ENCODE measurements at places on chromosomes 6 and 20.

DNA sequence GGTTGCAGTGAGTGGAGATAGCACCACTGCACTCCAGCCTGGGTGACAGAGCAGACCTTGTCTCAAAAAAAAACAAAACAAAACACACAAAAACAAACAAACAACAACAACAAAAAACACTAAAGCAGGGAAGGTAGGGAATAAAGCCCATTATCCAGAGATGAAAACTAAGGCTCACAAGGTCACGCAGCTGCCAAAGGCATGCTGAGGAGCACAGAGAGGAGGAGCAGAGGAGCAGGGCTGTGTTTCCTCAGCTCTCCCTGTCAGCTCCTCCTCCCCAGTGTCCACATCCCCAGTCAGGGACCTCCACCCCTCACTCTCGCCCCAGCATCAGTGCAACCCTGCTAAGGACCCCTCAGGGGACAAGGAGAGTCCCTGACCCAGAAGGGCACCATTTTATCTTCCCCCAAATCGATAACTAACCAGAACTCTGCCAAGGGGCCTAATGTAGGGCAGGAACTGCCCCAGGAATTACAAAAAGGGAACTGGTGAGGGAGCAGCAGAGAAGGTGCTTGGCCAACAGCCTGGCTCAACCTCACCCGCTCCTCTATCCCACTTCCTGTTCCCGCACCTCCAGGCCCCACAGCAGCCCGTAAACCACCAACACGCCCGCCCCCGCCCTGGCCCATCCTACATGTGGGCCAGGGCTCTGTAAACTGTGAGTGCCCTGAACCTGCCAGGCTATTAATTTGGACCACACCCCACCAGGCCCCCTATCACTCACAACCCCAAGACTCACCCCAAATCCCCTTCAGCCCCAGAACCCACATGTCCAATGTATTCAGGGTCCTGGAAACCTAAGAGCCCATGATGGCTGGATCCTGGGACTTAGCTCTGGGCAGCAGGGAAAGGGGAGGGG, 9.0 kb downstream of the TEAD3 start:
- DNase-seq: no peak

DNA sequence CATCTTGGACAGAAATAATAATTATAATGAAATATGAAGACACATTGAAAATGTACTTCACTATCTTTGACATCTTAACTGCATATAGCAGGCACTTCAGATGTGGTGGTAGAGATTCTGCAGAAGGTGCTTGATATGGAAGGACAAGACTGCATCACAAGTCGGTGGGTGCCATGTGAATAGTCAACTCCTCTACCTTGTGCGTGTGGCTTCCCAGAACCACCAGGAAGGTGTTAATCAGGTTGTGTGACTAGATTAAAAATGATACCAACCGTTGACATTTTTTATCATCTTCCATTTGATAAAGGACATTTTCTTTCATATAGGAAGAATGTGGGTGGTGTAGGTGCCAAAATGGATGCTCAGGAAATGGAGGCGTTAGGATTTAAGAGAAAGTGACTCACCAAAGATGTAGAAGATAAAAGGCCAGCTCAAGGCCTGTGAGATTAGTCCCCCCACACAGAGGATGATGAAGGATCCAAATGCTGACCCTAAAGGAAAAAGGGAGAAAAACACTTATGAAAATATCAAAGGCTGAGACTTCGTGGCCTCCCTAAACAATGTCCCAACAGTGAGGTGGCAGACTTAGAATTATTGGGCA, 12.3 kb downstream of the SLC17A2 start:
- DNase-seq: no peak

DNA sequence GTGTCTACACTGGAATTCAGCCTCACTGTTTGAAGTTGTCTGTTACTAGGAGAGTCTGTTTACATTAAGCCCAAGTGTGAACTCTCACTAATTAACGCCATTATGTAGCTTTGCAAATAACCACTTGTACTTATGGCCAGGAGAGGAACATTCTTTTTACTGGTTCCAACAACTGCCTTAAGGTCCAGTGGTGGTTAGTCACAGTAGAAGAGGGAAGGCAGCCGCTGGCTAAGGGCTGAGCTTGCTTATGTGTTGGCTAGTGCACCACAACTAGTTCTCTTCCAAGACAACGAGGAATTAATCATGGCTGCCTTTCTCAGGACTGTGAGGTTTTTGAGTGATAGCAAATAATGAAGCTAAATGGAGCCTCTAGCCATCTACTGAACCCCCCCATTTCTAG, 14.9 kb upstream of the SLC22A23 start:
- peak; percentile 91 for DNase-seq

DNA sequence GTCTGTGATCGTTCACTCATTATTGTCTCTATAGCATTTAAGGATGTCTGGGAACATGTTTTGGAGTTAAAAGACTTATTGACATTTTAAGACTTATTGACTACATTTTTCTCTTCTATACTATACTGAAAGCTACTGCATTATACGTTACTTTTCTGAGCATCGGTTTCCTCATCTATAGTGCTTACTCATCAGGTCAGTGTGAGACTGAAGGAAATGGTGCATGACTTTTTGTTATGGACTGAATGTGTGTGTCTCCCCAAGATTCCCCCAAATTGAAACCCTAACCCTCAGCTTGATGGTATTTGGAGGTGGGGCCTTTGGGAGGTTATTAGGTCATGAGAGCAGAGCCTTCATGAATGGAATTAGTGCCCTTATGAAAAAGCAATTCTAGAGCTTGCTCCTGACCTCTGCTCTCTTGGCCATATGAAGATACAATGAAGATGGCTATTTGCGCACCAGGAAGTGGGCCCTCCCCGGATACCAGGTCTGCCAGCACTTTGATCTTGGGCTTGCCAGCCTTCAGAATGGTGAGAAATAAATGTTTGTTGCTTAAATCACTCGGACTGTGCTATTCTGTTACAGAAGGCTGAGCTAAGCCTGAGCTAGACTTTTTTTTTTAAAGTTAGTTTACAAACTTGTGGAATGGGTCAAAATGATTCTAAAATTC, 243.7 kb upstream of the RREB1 start:
- no peak for DNase-seq

GRCh38 chr20:25005661-25006060, 13.1 kb upstream of the APMAP start:
- DNase-seq: no peak

All from NCI-H748 treated with DMSO at 0.1 percent for 48 hours (cell line).